CD4-positive, alpha-beta T cell treated with Interleukin-1 beta for 1 hour (primary cell): ENCODE measurements at places on chromosomes 1 and 21.

- no peak for DNase-seq
Measured at GRCh38 chr1:181595234-181595633, 111.9 kb downstream of the CACNA1E start.

DNA sequence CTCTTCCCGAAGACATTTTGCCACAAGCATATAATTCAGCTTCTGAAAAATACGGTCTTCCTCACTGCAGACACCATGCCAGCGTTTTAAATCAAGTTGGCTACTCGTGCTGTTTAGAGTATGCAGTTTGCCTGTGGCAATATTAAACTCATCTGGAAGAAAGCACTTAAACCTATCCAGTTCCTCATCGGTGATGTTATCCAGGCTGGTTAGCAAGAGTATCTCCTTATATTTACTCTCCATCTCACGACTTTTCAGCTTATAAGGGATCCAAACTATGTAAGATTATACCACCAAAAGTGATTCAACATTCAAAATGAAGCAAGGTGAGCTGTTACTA lies 9.7 kb upstream of the IFI16 start:
- no peak for DNase-seq

GRCh38 chr1:2233997-2234761 lies 6.1 kb downstream of the SKI start:
- peak; percentile 86 for DNase-seq

DNA sequence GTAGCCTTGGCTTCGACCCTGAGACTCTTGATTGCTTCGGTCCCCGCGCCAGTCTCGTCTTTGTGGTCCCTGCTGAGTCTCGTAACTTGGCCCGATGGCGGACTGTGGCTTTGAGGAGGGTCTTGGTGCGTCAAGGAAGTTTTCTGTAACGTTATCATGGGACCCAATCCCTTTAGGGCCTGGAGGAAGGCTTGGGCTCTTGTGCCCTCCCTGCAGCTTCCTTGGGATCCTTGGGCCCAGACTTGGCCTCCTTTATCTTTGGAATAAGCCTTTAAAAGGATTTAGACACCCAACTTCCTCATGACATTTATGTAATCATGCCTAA lies 371 bp downstream of the ZMPSTE24 start:
- DNase-seq: no peak

DNA sequence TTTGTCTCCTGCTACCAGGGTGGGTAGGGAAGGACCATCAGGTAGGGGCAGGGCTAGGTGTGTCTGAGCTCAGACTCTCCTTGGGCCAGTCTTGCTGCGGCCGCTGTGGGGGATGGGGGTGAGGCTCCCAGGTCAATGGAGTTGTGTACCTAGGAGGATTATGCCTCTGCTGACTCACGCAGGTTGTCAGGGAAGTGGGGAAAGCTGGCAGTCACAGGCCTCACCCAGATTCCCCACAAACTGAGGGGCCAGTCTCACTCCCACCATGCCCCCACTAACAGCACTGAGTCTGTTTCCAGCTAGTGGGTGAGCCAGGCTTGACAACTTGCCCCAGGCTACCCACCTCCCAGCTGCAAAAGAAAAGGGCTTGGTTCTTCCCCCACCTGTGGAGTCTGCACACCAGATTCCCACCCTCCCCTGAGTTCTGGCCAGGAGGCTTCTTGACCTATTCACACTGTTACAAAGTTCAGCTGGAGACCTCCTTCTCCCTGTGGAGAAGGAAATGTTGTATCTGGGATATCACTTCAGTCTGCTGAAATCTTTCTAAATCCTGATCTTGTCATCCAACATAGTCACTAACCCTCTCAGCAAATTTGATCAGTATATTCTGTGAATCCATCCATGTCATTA lies 69.2 kb upstream of the GJA8 start:
- DNase-seq: no peak

DNA sequence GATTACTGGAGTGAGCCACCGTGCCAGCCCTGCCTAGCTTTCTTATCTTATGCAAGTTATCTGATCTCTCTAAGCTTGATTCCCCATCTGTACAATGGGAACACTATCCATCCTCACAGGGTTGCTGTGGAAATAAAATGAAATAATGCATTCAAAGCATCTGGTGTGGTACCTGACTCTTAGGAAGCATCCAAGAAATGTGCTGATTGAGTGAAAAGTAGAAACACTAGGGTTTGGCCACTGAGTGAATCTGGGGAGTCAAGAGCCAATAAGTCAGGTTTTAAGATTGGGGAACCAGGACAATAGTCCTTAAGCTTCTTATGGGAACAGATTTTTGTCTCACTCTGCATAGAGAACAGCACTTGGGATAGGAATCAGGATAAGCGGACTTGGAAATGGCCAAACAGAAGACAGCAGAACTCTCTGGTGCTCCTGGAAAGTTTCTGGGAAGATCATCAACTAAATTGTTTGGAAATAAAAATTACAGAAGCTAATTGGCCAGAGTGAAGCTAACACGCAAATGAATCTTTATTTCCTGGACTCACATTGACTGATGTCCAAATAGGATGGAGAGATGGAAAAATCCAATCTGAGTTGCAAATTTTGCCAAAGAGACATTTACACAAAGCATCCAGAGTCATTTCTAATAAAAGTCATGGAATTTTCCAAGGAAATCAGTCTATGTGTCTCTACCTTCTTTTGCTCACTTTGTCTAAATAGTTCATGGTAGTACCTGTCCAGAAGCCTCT lies 3.3 kb downstream of the PAFAH2 start:
- DNase-seq: no peak

GRCh38 chr1:60866917-60867531 lies 215.3 kb upstream of the NFIA start:
- DNase-seq: no peak
